HS-5 (cell line): ENCODE measurements at places on chromosomes 4 and X.

- no peak for DNase-seq
Observed at GRCh38 chr4:17477774-17478472, 34.0 kb downstream of the QDPR start.

- DNase-seq: no peak
Observed at GRCh38 chrX:2550328-2551020, 49.7 kb upstream of the DHRSX start.

DNA sequence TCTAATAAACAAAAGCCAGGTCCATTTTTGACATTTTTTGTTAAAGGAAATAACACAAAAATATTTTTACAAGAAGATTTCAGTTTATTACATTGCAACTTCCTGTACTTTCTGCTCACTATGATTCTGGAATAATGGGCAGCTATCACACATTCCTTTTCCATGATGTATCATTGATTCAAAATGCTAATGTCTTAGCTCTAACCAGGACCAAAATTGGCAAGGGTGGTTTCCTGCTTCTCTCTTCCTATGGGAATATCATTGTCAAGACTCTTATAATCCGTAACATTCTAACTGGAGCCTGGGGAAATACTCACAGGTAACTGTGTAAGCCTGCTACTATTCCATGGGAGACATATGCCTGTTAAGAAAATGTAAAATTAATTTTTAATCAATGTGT is 218.6 kb downstream of the DCAF12L2 start:
- DNase-seq: peak; percentile 16

DNA sequence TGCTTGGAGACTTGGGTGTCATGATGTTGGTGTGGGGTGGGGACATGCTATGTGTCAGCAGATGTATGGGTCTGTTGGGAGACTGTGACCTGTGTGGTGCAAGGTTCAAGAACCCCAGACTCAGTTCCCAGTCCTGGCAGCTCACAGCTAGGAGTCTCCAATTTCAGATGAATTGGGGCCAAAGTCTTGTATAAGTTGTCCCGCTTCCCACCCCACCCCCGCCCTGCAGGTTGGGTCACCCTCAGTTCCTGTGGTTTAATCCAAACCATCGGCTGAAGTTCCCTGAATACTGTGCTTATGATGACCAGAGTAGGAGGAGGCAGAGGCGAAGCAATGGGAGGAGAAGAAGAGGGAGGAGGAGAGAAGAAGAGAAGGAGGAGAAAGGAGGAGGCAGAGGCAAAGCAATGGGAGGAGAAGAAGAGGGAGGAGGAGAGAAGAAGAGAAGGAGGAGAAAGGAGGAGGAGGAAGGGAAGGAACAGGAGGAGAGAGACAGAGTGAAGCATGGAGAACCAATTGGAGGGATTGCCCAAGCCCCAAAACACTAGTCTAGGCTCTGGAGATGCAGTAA is 112.6 kb downstream of the EFNB1 start:
- DNase-seq: no peak

- no peak for DNase-seq
Observed at GRCh38 chrX:71958281-71958675, 47.6 kb downstream of the NHSL2 start.

GRCh38 chr4:132767901-132768300 is 381.2 kb upstream of the PCDH10 start:
- no peak for DNase-seq

GRCh38 chrX:41686788-41687187 is 2.0 kb upstream of the GPR34 start:
- no peak for DNase-seq

GRCh38 chr4:112704991-112705845 is 68.3 kb downstream of the LARP7 start:
- DNase-seq: peak; percentile 9

- DNase-seq: no peak
Observed at GRCh38 chr4:178311997-178312396, 869.8 kb upstream of the AGA start.

DNA sequence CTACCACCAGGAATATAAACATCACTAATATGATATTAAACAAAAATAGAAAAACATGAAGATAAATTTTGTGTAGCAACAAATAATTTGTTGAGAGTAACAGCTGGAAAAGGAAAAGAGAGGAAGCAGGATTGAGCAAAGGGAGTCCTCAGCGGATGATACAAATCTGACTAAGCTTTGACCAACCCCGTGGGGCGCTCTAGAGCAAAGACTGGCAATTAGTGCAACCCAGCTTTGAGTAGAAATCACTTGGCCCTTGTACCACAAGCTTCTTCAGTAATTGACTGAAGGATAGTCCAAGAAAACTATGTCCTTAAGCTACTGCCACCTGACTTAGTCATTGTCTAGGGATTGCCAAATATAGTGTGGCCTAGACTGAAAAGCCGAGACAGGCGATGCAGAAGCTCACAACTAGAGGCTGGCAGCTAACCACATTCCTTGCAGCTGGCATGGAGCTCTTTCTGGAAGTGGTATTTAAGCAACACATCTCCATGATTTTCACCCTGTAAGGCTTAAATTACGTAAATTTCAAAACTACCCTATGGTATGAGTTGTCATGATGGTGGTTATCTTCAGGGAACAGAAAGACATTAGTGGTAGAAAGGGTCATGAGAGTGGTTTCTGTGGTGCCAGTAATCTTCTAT is 396.0 kb downstream of the PDGFC start:
- DNase-seq: no peak

DNA sequence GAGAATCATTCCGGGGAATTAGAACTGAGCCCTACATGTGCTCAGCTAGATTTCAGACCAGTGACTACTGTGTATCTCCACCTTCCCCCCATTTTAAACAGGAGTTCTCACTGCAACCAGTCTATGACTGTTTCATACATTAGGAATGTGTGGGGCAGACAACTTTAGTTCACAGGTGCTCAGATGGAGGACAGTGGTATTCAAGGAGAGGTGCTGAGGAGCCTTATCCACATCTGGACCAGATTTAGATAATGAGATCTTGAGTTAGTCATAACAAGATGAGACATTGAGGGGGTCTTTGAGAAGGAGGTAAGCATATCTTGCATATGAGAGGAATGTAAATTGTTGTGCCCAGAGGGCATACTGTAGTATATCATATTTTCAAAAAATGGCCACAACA is 32.8 kb upstream of the RELL1 start:
- peak; percentile 60 for DNase-seq

- DNase-seq: no peak
Observed at GRCh38 chr4:84089652-84090437, 409.2 kb downstream of the NKX6-1 start.

DNA sequence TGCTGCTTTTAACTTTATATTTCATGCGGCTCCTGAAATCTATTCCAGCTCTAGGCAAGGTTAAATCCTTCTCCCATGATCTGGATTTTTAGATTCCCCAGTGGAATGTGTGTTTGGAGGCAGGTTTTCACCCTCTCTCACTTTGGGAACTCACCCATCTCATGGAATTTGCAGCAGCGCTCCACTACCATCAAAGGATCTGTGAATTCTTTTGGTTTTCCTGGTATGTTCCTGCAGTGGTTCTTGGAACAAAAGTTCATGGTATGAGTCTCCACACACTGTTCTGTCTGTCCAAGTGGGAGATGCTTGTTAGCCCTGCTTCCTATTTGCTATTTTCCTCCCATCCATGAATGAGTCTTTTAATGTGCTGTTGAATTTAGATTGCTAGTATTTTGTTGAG is 14.0 kb downstream of the APOOL start:
- DNase-seq: no peak

DNA sequence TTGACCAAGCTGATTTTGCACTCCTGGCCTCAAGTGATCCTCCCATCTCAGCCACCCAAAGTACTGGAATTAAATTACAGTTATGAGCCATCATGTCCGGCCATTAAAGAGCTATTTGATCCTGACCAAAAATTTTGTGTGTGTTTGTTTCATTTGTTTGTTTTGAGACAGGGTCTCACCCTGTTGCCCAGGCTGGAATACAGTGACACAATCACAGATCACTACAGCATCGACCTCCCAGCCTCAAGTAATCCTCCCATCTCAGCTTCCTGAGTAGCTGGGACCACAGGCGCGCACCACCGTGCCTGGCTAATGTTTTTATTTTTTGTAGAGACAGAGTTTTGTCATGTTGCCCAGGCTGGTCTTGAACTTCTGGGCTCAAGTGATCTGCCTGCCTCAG is 82.9 kb upstream of the RBPJ start:
- no peak for DNase-seq

- DNase-seq: no peak
Observed at GRCh38 chrX:66193821-66194220, 29.8 kb downstream of the HEPH start.

DNA sequence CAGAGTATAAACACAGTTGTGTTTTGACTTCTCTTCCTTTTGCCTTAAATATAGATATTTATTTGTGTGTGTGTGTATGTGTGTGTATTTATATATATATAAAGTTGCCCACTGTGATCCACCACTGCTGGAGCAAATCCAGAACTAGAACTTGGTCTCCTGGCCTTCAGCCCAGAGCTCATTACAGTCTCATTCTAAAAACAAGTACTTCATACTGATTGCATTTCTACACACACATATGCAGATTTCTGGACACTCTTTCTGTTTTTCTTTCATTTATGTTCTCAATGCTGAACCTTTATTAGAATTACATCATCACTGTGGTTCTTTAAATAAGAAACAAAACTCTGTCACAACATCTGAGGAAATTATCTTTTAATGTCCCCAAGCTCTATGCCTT is 381 bp downstream of the TXK start:
- no peak for DNase-seq

- no peak for DNase-seq
Observed at GRCh38 chr4:2367626-2368025, 50.8 kb downstream of the ZFYVE28 start.

DNA sequence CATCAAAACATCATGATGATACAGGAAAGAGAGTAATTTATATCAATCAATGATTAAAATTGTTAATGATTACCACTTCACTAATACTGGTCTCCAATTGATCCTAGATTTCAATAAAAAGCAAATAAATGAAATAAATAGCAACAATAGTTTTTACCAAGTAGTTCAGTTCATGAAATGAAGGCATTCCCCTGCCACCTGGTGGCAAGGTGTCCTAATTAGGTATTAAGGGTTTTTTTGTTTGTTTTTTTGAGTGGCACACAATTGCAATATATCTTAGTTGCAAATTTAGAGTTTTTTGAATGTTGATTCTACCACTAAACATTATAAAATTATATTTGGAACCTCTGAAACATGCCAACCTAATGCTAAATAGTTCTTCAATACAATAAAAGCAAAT is 157.4 kb upstream of the PDE5A start:
- no peak for DNase-seq
